ENCODE measurements at places on chromosomes 2 and 18.

GRCh38 chr2:239389414-239390329 is 11.1 kb downstream of the HDAC4 start:
- no peak for DNase-seq

- peak; percentile 96 for DNase-seq
Measured at GRCh38 chr18:48922801-48923730, 27.7 kb downstream of the SMAD7 start.

- DNase-seq = peak; percentile 49
Measured at GRCh38 chr2:96537066-96537733, 648 bp downstream of the ARID5A start.

DNA sequence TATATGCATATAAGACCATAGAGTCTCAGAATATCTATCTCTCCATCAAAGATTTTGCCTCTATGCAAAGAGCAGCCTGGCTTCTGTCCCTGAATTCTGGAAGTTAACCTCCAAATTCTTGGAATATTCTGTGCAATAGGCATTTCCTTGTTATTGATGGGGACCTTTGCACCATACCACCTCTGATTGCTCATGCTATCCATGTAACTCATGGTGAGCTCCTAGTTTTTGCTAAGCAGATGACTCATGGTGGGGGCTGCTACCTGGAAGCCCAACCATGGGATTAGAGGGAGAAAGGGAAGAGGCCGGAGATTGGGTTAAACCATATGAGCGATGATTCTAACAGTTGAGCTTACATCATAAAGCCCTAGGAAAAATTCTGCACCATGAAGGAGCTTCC is 310.2 kb upstream of the FIGN start:
- peak; percentile 59 for DNase-seq

DNA sequence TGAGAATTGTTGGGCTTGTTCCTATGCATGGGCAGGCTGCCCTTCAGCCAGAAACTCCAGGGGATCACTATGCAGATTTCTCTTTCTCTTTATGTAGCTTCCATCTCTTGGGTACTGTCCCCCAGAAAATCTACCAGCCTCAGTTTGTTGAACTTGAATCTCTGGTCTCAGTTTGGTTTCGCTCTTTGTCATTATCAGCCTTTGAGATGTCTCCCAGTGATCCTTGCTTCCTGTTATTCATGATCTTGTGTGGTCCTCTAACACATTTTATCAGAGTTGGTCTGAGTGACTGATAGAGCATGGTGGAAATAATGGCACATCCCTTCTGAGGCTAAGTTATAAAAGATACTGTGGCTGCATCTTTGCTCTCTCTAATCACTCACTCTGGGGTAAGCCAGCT is 7.8 kb downstream of the TMEM87B start:
- DNase-seq = no peak

GRCh38 chr2:58571181-58571852 is 330.2 kb upstream of the FANCL start:
- DNase-seq = peak; percentile 64

DNA sequence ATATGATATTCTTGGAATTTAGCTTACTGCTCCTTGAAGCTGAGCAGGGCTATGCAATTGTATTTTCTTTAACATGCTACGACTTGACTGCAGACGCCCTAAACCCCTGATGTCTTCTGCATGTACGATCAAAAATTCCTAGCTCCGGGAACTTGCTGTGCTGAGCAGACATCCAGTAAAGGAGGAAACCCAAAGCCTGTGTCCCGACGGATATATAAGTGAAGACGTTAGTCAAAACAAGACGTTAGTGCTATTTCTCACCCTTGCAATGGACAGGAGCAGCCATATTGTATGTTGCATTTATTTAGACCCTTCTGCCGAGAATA is 51.5 kb downstream of the SETBP1 start:
- no peak for DNase-seq

- DNase-seq = no peak
Measured at GRCh38 chr18:75125382-75126331, 83.3 kb downstream of the PTGR3 start.

GRCh38 chr2:3108105-3108504 is 269.5 kb downstream of the EIPR1 start:
- DNase-seq = no peak

DNA sequence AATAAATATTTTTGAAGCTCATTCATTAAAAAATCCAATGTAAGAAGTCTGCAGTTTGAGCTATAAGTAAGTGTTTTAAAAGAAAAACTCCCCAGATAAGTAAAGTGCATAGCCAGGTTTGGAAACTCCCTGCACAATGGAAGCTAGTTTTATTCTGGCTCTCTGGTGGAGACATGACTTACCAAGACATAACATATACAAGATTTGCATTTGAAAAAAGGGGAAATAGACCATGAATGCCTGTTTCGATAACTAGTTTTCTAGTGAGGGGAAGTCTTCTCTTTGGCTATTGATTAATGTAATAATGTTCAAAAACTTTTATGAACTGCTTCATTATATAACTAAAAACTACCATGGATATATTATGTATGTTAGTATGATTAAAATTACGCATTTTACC is 435.2 kb downstream of the ARHGAP15 start:
- no peak for DNase-seq

Measured in fibroblast of skin of right quadriceps (primary cell).